ENCODE measurements at places on chromosomes 4 and X.

GRCh38 chr4:37631551-37631950, 54.6 kb downstream of the RELL1 start:
- no peak for DNase-seq

- DNase-seq = no peak
These were observed 23.7 kb downstream of the ELF4 start for GRCh38 chrX:130086447-130087206.

DNA sequence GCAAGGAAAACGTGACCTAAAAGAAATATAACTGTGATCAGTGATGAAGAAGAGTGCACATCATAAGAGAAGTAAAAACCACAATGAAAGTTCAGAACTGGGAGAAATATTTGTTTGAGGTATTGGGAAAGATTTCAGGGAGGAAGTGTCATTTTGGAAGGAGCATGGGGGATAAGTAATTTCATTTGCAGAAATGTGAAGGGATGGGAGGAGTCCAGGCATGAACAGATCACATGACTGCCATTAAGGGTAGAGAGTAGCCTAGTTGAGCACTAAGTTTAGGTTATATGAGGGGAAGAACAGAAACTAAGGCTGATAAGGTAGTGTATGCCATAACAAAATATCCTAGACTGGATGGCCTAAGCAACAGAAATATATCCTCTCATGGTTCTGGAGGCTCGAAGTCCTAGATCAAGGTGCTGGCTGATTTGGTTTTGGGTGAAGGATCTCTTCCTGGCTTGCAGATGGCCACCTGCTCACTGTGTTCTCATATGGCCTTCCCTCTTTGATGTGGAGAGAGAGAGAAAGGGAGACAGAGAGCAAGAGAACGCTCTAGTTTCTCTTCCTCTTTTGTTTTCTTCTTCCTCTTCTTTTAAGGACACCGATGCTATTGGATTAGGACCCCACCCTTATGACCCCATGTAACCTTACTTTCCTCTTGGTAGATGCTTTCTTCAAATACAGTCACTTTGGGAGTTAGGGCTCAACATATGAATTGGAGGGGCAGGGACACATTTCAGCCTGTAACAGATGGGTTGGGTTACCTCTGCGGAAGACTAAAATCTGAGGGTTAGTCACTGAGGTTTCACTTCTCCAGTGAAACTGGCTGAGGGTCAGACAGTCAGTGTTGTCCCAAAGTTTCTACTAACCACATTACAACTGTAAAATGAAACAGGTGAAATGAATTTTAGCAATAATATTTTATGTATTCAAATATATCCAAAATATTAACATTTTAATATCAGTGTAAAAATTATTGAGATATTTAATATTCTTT, 77.9 kb downstream of the EGF start:
- no peak for DNase-seq

DNA sequence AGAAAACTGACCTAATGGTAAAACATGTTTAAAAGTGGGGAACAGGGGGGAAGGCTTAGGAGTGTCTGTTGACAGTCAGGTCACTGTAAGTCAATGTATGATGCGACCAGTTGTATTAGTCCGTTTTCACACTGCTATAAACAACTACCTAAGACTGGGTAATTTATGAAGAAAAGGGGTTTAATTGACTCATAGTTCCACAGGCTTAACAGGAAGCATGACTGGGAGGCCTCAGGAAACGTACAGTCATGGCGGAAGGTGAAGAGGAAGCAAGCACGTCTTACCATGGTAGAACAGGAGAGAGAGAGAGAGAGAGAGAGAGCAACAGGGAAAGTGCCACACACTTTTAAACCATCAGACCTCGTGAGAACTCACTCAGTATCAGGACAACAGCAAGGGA, 13.0 kb upstream of the PLAC1 start:
- DNase-seq = no peak

- no peak for DNase-seq
These were observed 4.4 kb upstream of the PRKX start for GRCh38 chrX:3717742-3718420.

DNA sequence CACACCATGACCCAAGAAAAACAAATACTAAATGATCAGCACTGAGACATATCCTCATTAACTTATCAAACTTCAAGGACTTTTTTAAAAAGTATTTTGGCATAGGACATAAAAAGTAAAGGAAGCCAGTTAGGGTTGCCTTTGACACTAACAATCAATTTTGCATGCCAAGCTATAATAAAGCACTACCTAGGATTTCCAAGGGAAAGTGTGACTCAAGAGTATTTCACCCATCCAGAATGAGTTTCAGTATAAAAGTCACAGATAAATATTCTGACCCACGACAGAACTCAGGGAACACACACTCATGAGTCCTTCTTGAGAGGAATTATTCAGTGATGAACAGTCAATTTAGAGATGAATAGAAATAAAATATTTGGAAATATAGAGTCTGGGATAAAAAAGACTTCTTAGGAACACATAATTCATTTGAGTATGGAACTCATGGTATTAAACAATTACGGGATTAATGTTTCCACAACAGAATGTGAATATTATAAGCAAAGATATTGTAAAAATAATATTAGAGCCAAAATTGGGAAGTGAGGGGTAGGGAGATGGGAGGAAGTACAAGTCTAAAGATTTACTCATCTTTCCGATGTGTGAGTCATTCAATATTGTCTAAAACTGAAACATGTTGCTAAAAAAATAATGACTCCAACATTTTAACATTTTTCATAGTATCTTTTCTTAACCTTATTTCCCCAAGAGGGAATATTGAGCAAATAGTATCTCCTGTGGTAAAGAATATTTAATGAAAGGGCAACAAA, 143.5 kb upstream of the LNX1 start:
- no peak for DNase-seq

DNA sequence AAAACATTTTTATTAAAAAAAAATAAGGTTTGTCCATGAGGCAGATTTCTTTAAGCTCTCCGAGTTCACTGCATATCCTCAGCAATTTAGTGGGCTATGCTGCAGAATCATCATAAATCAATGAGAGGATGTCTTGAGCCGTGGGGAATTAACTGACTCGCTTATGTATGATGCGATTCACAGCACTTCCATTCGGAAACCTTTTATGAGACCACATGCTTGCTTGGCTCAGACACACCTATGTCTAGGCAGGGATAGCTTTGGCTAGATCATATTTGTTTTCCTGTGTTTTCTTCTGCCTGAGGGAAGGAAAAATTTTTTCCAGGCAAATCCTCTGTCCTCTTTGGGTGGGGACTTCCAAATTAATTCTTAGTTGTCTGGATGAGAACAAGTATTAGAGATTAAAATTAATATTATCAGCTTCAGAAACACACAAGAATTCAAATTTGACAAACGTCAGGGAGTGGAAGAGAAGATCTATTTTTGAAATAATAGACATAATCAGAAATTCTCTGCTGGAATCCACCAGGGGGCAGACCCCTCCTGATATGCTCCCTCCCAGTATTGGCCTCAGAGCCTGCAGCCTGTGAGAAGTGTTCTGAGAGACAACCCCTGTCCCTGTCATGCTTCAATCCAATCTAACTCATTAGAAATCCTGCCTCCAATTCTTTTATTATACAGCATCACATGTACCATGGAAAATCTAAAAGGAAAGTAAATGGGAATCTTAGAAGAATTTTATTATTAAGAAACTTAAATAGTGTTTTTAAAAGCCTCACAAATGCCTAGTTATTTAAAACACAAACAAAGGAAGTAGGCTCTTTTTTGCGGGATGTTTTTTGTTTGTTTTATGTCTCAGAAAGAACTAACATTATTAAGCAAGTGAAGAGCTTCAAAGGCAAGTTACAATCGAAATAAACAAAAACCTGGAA, 345.1 kb upstream of the TACR3 start:
- peak; percentile 50 for DNase-seq

DNA sequence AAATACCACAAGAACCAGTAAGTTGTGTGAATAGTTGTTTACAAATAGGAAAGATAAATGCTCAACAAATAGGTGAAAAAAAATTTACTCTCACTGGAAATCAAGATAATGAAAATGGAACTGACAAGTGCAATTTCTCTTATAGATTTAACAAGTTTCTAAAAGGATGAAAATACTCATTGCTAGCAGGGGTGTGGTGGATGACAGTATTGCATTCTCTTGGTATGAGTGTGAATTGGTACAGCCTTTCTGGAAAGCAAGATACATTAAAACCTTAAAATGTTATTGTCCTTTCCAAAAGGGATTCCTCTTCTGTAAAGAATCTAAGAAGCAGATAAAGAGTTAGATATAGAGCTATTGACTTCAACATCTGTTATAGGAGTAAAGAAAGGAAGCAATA, 240.0 kb upstream of the RPS6KA3 start:
- no peak for DNase-seq

- no peak for DNase-seq
These were observed 327.1 kb downstream of the STIM2 start for GRCh38 chr4:27187786-27188185.

- DNase-seq = peak; percentile 97
These were observed 626 bp upstream of the FRAS1 start for GRCh38 chr4:78056265-78057129.

GRCh38 chrX:121479406-121479805, 432.0 kb downstream of the GLUD2 start:
- no peak for DNase-seq

DNA sequence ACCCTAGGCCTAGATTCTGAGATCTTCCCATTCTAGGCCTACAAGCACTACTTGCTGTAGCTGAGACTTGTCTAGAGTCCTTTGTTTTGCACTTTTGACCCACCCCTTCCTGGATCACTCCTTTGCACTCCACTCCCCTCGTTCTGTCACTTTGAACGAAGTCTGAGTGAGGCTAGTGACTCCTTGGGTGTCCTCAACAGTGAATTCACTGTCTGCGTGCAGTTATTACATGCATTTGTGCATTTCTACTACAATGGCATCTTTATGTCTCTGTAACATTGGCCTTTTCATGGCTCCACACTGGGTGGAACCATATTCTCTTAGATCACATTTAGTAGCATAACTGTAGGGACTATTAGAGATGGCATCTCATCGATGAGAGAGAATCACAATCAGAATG, 50.5 kb downstream of the OCRL start:
- no peak for DNase-seq

DNA sequence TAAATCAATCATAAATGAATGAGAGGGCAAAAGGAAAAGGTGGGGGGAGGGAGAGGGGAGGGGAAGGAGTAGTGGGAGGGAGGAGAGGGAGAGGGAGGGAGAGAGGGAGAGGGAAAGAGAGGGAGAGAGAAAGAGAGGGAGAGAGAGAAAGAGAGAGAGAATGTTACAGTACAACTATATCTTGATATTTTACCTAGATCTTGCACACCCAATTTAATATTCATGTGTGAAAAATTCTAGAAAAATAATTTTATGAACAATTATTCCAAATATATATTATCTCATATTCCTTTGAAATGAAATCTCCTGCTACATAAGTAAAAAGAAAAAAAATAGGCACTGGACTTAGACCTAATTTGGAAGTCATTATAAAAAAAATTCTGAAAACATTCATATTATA, 120.0 kb downstream of the SCLT1 start:
- no peak for DNase-seq

DNA sequence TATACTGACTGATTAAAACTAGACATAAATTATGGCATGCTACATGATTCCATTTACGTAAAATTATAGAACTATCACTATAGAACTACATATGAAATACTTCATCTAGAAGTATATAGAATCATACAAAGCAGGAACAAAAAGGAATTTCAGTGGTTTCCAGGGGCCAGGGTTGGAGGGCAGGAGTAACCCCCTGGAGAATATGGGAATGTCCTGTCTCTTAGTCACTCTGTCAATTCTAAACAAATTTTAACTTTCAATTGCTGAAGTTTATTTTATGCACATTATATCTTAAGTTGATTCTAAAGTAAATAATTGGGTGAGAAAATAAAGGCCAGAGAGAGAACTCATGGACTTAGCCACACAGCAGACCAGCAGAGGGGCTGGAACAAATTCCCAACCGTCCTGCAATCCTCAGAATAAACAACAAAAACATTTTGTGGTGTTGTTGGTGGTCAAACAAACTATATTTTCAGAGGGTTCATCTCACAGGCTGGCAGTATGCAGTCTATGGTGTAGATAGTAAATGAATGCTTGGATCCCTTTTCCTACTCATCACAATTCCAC, 476.9 kb upstream of the SLIT2 start:
- DNase-seq = no peak

DNA sequence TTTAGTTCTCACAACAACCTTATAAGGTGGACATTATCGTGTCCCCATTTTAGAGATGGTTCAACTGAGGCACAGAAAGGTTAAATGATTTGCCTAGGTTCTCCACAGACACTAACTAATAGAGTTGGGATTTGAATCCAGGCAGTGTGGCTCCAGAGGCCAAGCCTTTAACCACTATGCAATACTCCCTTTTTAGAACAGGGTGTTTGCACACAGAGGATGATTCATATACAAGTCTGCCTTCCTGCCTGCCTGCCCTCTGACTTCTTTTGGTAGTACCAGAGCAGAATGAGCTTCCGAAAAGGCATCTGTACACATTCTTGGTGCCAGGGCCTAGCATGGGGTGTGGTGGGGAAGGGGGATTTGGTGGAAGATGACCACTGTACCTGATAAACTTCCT, 150.8 kb upstream of the ARHGEF9 start:
- no peak for DNase-seq

- no peak for DNase-seq
These were observed 55.2 kb downstream of the HTRA3 start for GRCh38 chr4:8324640-8325239.

DNA sequence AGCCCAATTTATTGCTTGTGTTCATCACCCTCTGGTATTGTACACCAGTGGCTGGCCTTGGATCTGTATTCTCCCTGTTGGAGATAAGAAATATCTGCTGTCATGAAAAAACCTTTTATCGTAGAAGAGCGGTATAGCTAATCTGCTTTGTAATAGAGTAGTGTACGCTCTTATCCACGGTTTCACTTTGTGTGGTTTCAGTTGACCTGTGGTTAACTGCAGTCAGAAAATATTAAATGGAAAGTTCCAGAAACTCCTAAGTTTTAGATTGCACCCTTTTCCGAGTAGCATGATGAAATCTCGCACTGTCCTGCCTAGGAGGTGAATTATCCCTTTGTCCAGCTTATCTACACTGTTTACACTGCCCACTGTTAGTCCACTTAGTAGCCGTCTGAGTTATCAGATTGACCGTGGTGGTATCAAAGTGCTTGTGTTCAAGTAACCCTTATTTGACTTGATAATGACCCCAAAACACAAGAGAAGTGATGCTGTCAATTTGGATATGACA, 42.4 kb downstream of the KDM6A start:
- no peak for DNase-seq

GRCh38 chr4:77047037-77047436, 28.8 kb downstream of the CCNI start:
- no peak for DNase-seq

DNA sequence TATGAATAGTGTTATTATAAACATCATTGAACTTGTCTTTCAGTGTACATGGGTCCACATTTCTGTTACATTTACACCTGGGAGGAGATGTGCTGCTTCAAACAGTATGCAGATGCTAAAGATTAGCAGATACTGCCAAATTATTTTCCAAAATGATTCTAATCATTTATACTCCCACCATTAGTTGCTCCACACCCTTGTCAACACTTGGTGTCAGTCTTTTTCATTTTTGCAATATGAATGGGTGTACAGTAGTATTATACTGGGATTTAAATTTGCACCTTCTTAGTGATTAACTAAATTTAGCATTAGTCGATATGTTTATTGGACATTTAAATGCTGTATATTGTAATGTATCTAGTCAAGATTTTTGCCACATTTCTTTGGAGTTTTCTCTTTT, 131.6 kb upstream of the GRID2 start:
- DNase-seq = no peak

GRCh38 chr4:174495626-174496025, 26.7 kb downstream of the HPGD start:
- DNase-seq = no peak

GRCh38 chr4:757111-757510, 51.5 kb downstream of the PCGF3 start:
- no peak for DNase-seq

Measured in NCI-H1092 (cell line).